ENCODE measurements at places on chromosomes 7 and 10.

GRCh38 chr10:34200355-34200901 lies 614.7 kb downstream of the PARD3 start:
- H3K4me1 ChIP-seq: peaks cover 53% of the 10 kb centered on the region
- peak overlapping the region; percentile 79 for H3K27ac ChIP-seq
- no peak overlapping the region for H3K4me3 ChIP-seq
- H3K36me3 ChIP-seq: peaks cover 5% of the 10 kb centered on the region

- no peak overlapping the region for H3K4me3 ChIP-seq
- peaks cover 18% of the 10 kb centered on the region for H3K4me1 ChIP-seq
- peaks cover 19% of the 10 kb centered on the region for H3K36me3 ChIP-seq
- H3K27ac ChIP-seq: no peak overlapping the region
- no peak for DNase-seq
- peaks cover 18% of the 10 kb centered on the region for H3K27me3 ChIP-seq
Measured at GRCh38 chr7:155188357-155188756, 109.3 kb upstream of the INSIG1 start.

- no peaks in the 10 kb centered on the region for H3K27me3 ChIP-seq
- peaks cover 10% of the 10 kb centered on the region for H3K4me1 ChIP-seq
- H3K36me3 ChIP-seq: no peaks in the 10 kb centered on the region
- H3K4me3 ChIP-seq: no peak overlapping the region
- no peak for DNase-seq
Measured at GRCh38 chr7:25429731-25430130, 201.4 kb upstream of the NPVF start.

DNA sequence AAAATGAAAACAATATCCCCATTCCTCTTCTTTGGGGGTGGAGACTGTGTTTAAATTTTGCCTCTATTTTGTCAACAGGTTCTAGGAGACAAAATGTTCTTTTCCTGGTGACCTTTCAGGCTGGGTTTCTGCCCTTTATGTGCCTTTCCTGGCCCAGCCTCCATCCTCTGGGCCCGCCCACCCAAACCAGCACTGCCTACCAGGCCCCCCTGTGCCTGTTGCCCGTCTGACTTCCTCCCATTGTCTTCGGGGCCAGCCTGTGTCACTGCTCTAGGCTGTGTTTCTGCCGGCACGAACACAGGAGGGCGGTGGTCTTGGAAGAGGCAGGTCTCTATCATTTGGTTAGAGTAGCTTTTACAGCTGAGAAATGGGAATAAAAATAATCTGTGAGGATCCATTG lies 13.9 kb downstream of the TSPAN14 start:
- H3K4me1 ChIP-seq: peaks cover 84% of the 10 kb centered on the region
- DNase-seq: peak; percentile 61
- H3K27ac ChIP-seq: peak overlapping the region; percentile 73
- no peaks in the 10 kb centered on the region for H3K27me3 ChIP-seq
- peak overlapping the region; percentile 78 for H3K4me3 ChIP-seq
- peaks cover 7% of the 10 kb centered on the region for H3K36me3 ChIP-seq

GRCh38 chr7:149860821-149861727 lies 12.7 kb upstream of the ATP6V0E2 start:
- H3K4me1 ChIP-seq: peaks cover 3% of the 10 kb centered on the region
- no peaks in the 10 kb centered on the region for H3K27me3 ChIP-seq
- H3K4me3 ChIP-seq: no peak overlapping the region
- no peak for DNase-seq
- no peak overlapping the region for H3K27ac ChIP-seq

- no peak for DNase-seq
- H3K4me3 ChIP-seq: no peak overlapping the region
- H3K27ac ChIP-seq: no peak overlapping the region
- H3K4me1 ChIP-seq: peaks cover 34% of the 10 kb centered on the region
- no peaks in the 10 kb centered on the region for H3K27me3 ChIP-seq
Measured at GRCh38 chr10:34530778-34531177, 284.3 kb downstream of the PARD3 start.

- no peaks in the 10 kb centered on the region for H3K27me3 ChIP-seq
- no peak overlapping the region for H3K4me3 ChIP-seq
- H3K4me1 ChIP-seq: no peaks in the 10 kb centered on the region
- no peak for DNase-seq
- H3K36me3 ChIP-seq: no peaks in the 10 kb centered on the region
Measured at GRCh38 chr10:67803588-67804394, 34.2 kb downstream of the DNAJC12 start.

GRCh38 chr7:30563326-30563942 lies 31.2 kb upstream of the GARS1 start:
- no peak for DNase-seq
- peaks cover 6% of the 10 kb centered on the region for H3K4me1 ChIP-seq
- H3K27me3 ChIP-seq: no peaks in the 10 kb centered on the region
- H3K27ac ChIP-seq: peak overlapping the region; percentile 1
- H3K36me3 ChIP-seq: no peaks in the 10 kb centered on the region
- H3K4me3 ChIP-seq: no peak overlapping the region

DNA sequence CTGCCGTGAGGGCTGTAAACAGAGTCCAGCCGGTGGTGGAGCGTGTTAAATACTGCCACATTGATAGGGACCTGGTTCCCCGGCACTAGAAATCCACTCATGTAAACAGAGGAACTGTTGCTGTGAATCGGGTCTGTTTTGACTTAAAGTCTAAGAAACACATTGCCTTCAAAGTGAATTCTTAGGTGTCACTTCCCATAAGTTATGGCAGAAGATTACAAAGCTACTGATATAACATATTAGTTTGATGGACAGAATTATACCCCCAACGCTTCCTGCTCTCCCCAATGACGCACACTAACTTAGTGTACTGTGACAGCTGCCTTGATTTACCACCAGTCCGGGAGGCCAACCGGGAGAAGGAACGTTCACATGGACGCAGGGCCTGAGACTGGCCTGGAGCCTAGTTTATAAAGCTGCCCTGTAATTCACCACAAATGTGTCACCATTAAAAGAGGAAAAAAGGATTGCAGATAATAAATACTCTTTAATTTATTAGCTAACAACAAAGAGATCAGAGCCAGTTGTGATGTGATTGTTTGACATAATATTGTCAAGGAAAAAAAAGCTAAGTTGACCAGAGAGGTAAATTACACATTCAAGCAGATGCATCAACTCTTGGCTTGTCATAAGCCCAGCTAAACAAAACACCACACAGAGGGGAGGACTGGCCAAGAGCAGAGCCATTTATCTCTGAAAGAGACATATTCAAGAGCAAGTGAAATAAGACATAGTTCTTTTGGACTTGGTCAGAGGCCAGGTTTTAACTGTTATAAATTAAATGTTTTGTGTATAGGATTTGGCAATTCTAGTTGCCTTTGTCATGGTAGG lies 820.6 kb downstream of the LRMDA start:
- no peak for DNase-seq
- no peaks in the 10 kb centered on the region for H3K27me3 ChIP-seq
- H3K4me3 ChIP-seq: no peak overlapping the region
- peaks cover 5% of the 10 kb centered on the region for H3K4me1 ChIP-seq
- H3K36me3 ChIP-seq: no peaks in the 10 kb centered on the region

DNA sequence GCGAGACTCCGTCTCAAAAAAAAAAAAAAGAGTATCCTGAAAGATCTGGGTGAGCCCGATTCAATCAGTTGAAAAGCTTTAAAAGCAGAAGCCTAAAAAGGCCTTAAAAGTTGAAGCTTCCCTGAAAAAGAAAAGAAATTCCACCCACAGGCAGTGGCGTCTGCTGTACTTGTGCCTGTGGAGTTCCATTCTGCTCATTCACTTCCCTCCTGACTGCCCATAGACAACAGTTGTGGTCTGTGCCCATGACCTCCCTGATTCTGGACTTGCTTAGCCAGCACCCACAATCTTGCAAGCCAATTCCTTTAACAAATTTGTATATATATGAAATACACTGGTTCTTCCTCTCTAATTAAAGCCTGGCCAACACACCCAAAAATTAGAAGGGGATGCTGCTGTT lies 141.7 kb downstream of the DLG5 start:
- no peak overlapping the region for H3K27ac ChIP-seq
- H3K27me3 ChIP-seq: no peaks in the 10 kb centered on the region
- no peak overlapping the region for H3K4me3 ChIP-seq
- H3K36me3 ChIP-seq: peaks cover 38% of the 10 kb centered on the region
- no peaks in the 10 kb centered on the region for H3K4me1 ChIP-seq

- no peak for DNase-seq
- H3K27ac ChIP-seq: no peak overlapping the region
- H3K4me3 ChIP-seq: no peak overlapping the region
- peaks cover 3% of the 10 kb centered on the region for H3K36me3 ChIP-seq
Measured at GRCh38 chr7:118288098-118288497, 63.6 kb downstream of the ANKRD7 start.

GRCh38 chr10:102514487-102515311 lies 10.9 kb downstream of the SUFU start:
- no peak for DNase-seq
- no peak overlapping the region for H3K4me3 ChIP-seq
- H3K4me1 ChIP-seq: no peaks in the 10 kb centered on the region
- H3K27me3 ChIP-seq: no peaks in the 10 kb centered on the region
- peaks cover 11% of the 10 kb centered on the region for H3K36me3 ChIP-seq
- H3K27ac ChIP-seq: no peak overlapping the region

DNA sequence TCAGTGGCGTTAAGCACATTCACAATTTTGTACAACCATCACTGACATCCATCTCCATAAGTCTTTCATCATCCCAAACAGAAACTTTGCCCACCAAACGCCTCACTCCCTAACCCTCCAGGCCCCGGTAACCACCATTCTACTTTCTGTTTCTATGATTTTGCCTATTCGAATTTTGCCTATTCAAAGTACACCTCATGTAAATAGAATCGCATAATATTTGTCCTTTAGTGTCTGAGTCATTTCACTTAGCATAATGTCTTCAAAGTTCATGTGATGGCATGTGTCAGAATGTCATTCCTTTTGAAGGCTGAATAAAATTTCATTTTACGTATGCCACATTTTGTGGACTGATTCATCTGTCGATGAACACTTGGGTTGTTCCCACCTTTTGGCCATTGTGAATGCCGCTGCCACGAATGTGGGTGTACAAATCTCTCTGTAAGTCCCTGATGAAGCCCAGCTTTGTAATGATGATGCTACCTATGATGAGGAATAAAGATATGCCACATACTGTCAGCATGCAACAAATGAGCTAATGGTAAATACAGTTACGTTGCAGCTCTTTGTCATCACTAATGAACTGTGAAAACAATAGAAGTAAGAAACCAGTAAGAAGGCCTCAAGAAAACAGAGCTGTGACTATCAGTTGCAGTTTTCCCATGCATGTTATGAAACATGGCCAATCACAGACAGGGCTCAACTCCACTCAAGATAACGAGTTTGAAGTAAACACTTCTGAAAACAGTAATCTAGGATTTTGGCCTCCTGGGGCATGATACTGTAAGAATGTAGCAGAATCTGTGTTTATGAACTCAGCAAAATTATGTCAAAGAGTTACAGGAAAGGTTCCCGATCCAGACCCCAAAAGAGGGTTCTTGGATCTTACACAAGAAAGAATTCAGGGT lies 120.0 kb downstream of the ADAM12 start:
- no peak overlapping the region for H3K4me3 ChIP-seq
- H3K4me1 ChIP-seq: peaks cover 15% of the 10 kb centered on the region
- no peak for DNase-seq
- no peaks in the 10 kb centered on the region for H3K27me3 ChIP-seq
- H3K27ac ChIP-seq: no peak overlapping the region

DNA sequence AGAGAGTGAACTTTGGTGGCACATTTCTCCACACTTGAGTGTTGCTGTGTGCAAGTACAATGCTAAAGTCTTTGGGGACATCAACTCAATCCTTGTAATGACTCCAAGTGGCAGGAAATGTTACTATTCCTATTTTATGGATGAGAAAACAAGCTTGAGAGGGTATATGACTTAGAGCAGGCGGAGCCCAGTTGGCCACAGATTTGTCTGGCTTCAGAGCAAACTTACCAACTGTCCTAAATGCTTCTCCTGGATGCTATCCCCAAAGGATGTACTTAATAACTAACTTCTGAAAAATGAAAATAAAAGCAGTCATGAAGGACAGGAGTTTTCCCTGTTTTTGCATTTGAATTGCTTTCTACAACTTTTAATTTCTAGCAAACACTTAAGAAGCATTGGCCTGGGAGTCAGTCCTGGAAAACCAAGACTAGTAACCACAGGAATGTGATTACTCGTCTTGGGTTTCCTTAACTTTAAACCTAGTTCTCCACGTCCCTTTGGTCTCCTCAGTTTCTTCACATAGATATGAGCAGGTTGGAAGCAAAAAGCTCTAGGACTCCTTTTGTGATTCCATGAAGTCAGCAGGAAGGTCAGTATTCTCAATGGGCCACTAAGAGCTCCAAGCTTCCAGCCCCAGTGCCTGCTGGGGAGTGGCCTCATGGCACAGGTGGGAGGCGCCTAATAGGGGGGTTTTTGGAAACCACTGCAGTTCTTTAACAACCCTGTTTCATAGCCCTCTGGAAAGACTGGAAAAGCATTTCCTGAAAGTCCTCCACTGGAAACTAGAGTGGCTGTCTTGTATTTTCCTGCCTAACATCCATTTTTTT lies 140.8 kb downstream of the GLCCI1 start:
- no peak for DNase-seq
- no peaks in the 10 kb centered on the region for H3K4me1 ChIP-seq
- no peak overlapping the region for H3K4me3 ChIP-seq
- H3K27ac ChIP-seq: no peak overlapping the region

DNA sequence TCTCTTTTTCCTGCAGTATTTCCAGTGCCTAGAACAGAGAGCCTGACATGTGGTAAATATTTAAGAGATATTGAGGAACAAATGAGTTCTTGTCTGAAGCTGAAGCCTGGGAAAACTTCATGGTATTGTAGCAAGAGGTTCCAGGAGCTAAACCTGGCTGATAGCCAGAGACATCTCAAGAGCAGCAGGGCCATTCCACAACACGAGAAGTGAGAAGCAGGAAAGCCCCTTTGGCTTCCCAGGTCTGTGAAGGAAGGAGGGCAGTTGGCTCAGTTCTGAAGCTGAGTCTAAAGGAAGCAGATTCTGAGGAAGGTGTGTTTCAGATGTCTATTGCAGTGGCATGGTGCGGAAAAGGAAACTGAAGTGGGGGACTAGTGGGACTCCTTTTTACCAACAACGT lies 63.8 kb upstream of the FAM204A start:
- no peak overlapping the region for H3K4me3 ChIP-seq
- no peak overlapping the region for H3K27ac ChIP-seq
- no peak for DNase-seq
- peaks cover 8% of the 10 kb centered on the region for H3K27me3 ChIP-seq

DNA sequence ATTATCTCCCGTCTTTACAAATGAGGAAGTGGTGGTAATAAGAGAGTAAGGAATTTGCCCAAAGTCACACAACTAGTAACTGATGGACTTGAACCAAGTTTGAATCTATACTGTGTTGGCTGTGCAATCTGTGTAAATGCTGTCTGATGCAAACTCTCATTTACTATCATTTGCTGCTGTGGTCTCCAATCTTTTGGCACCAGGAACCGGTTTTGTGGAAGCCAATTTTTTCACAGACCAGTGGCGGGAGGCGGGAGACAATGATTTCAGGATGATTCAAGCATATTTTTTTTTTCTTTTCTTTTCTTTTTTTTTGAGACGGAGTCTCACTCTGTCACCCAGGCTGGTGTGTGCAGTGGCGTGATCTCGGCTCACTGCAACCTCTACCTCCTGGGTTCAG lies 450.0 kb upstream of the FZD8 start:
- no peak overlapping the region for H3K27ac ChIP-seq
- H3K27me3 ChIP-seq: no peaks in the 10 kb centered on the region
- DNase-seq: no peak
- H3K4me1 ChIP-seq: no peaks in the 10 kb centered on the region
- no peaks in the 10 kb centered on the region for H3K36me3 ChIP-seq

- DNase-seq: no peak
- no peaks in the 10 kb centered on the region for H3K27me3 ChIP-seq
- no peaks in the 10 kb centered on the region for H3K4me1 ChIP-seq
- no peak overlapping the region for H3K27ac ChIP-seq
Measured at GRCh38 chr7:18927134-18927533, 190.3 kb downstream of the TWIST1 start.
